Fibroblast of skin of right biceps (primary cell): ENCODE measurements at places on chromosomes 3 and 15.

DNA sequence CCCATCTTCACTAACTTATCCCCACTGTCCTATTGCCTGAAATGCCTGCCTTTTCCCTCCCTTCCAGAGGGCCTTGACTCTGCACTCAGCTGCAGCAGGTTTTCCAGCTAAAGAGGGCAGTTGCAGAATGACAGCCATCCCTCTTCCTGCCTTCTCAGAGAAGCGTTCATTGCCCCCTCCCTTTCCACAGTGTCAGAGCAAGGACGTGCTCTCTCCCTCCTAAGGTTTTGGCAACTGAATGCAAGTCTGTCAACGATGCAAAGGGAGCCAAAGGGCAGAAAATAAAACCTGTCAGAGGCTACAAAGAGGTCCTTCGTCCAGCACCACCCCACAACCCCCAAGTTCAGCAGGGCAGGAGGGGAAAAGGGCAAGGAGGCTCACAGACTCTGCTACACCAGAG lies 230.1 kb upstream of the THBS1 start:
- no peak for DNase-seq

DNA sequence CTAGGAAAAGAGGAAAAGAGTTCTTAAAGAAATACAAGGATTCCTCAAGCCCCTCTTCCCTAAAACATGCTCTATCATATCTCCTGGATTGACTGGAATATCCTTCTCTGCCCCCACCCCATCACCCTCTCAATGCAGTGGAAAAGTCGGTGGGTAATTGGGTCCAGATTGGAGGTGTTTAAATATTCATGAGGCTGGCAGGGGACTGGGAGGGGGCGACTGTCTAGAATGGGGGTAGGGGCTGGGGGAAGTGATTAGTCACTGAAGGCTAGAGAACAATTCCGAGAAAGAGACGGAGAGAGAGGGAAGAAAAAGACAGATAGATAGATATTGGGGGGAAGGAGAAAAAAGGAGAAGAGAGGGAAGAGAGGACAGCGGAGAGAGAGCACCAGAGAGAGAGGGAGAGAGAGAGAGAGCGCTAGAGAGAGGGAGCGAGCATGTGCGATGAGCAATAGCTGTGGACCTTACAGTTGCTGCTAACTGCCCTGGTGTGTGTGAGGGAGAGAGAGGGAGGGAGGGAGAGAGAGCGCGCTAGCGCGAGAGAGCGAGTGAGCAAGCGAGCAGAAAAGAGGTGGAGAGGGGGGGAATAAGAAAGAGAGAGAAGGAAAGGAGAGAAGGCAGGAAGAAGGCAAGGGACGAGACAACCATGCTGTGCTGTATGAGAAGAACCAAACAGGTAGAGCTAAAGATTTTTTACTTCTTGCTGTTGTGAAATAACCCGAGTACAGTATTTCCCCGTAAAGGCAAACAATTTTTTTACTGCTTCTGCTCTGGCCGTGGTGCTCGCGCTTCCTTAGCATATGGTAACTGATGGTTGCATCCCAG lies at the start of gene GAP43:
Gene GAP43, plus strand, starts transcription at position 467 of the 825 bp plus-strand sequence. Its CDS starts 180 bp downstream, at position 647.
- peak; percentile 85 for DNase-seq

- no peak for DNase-seq
Measured at GRCh38 chr3:44439499-44440295, 37.8 kb downstream of the ZNF445 start.

GRCh38 chr15:93110502-93111040 lies 21.6 kb upstream of the RGMA start:
- peak; percentile 28 for DNase-seq

GRCh38 chr3:155370198-155370597 lies 76.7 kb upstream of the STRIT1 start:
- no peak for DNase-seq

DNA sequence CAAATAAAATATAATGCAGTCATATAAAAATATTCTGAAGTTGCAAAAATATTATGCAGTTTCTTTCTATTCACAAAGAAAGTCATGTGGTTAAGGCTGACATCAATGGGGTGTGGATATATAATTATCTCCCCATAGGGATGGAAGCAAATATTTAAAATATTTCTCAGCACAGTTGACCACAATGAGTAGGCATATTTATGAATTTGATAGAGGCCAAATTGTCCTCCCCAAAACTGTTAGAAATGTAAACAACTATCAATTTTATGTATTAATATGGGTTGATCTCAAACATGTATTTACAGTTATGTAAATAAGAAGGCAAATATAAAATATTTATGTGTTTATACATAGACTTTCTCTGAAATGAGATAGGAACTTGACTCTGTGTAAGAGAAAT lies 246.0 kb upstream of the CBLB start:
- DNase-seq: peak; percentile 78

DNA sequence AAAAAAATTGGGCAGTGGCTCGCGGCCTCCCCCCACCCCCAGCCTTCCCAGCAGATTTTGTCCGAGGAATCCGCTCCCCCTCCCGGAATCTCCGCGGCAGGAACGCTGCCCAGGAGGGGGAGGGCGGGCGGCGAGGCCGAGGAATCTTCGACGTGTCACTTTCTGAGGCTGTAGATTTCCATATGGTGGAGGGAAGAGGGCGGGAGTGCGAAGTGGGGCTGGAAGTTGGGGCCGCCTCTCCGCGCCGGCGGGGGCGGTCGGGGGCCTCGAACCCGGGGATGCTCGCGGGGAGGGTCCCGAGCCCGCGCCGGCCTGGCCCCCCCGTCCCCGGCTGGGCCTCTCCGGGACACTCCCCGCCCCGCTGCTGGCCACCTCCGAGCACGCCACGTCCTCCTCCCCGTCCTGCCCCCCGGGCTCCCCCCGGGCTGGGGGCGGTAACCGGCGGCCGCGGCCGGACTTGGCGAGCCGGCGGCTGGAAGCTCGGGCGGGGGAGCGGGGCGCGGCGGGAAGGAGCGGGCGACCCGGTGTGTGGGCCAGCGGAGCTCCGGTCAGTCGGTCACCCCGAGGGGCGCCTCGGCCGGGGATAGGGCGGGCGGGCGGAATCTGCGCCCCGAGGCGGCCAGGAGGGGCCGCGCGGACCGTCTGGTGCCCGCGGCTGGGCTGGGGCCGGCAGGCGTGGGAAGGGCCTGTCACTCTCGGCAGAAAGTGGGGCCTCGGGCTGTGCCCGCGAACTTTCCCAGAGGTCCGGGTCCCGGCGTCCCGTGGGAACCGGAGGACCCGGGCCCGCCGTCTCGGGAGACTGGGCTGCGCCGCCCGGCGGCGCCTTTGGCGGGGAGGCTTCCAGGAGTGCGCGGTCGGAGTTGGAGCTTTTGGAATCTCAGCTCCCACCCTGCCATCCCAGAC lies 951 bp downstream of the FNDC3B start:
- peak; percentile 93 for DNase-seq

GRCh38 chr3:184157206-184157605 lies 2.0 kb downstream of the DVL3 start:
- DNase-seq: no peak
